ENCODE measurements at places on chromosomes 2 and 18.

- DNase-seq, result no peak
Observed at GRCh38 chr2:42848265-42848664, 55.9 kb upstream of the HAAO start.

DNA sequence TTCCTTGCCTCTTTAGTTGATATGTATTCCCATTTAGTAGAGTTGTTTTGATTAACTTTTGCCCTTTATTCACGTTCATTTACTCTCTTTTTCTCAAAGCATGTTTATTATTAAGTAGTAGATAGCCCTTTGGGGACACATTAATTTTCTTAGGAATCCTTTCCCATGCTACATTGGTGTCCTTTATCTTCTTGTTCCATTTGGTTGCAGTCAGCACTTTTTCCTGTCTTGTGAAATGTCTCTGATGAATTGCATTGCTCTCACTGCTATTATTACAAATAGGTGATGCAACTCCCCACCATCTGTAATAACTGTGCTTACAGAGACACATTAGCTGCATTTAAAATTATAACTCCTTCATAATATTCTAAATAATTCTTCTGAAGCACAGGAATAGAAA lies 428.5 kb upstream of the CNTNAP5 start:
- no peak for DNase-seq

DNA sequence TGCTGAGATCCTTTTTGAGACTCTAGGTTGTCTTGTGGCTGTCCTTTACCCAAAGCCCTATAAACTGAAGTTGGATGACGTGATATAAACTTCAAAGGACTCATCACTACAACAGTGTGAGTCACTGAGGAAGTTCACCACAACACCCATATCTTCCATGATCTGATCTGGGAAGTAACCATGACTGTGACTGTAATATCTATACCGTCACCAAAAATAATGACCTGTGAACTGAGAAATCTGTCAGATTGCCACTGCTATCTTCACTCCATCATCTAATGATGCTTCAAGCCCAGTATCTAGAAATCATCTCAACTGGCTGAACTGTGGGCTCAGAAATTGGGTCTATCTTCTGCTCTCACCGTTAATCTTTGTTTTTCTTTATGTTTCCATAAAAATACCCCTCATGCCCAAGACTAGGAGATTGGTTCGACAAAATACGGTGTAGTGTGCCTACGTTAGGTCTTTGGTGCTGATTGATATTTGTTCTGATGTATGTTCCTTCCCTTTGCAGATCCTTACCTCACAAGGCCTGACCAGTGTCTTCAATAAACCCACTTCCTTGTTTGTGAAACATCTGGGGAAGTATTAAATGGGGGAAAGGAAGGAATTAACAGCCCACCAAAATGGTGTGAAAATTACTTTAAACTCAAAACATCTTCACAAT lies 78.2 kb downstream of the MYL12B start:
- no peak for DNase-seq

- DNase-seq, result no peak
Observed at GRCh38 chr2:221552291-221552690, 19.8 kb downstream of the EPHA4 start.

- DNase-seq, result no peak
Observed at GRCh38 chr2:225038231-225038523, 4.1 kb downstream of the DOCK10 start.

GRCh38 chr2:69501301-69501700 lies 64.1 kb upstream of the NFU1 start:
- no peak for DNase-seq

GRCh38 chr18:46321955-46322354 lies 217.8 kb downstream of the HAUS1 start:
- no peak for DNase-seq

DNA sequence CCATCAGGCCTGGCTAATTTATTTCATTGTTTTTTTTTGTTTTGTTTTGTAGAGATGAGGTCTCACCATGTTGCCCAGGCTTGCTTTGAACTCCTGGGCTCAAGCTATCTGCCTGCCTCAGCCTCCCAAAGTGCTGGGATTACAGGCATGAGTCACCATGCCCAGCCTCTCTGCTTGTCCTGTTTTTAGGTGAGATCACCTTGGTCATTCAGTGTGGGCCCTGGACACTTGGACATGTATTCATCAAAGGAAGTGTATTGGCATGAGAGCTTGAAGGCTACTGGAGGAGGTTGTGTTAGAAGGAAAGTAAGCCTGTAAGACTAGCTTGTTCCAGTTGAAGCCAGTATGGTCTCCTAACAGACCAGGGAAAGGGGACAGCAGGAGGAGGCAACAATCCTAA lies 229.2 kb upstream of the RGPD4 start:
- no peak for DNase-seq

DNA sequence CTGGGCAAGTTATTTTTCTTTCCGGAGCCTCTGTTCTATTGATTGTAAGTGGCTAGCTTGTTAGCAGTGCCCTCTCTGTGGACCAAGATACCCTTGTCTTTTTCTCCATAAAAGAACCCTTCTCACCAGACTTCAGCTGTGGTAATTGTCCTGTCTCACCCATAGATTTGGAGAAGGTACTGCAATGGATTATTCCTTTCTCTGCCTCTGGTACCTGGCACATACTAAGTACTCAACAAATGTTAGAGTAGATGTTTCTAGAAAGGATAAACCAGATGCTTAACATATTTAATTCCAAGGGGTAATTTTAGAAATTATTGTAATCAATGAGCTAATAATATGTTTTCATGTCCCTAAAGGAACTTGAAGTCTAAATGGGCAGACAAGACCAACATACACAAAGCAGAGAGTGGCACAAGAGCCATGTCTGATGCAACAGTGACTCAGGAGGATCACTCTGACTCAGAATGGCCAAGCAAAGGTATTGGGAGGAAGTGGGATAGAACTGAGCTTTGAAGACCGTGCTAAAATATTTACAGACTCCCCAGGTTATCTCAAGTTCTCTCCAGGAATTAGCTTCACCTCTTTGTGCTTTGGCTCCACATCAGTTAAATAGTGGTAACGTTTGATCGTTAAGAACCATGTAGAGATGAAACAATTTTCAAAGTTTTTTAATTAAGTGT lies 129.7 kb upstream of the OSR1 start:
- DNase-seq, result no peak

DNA sequence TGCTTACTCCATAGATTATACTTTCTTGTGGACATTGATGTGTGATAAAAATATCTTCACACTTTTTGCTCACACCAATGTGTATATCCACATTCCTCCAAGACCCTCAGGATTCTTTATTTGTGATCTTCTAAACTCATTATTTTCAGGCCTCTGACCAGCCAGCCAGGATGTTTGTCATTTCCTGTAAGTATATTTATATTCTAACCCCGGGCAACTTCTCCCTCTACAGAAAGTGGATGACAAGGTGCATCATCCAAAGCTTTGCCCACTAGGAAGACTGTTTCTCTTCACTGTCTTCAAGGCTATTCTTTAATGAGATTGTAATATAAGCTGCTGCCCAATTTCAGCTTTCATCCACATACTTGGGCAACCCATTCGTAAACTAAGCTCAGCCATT lies 3.6 kb upstream of the CWC22 start:
- DNase-seq, result no peak

DNA sequence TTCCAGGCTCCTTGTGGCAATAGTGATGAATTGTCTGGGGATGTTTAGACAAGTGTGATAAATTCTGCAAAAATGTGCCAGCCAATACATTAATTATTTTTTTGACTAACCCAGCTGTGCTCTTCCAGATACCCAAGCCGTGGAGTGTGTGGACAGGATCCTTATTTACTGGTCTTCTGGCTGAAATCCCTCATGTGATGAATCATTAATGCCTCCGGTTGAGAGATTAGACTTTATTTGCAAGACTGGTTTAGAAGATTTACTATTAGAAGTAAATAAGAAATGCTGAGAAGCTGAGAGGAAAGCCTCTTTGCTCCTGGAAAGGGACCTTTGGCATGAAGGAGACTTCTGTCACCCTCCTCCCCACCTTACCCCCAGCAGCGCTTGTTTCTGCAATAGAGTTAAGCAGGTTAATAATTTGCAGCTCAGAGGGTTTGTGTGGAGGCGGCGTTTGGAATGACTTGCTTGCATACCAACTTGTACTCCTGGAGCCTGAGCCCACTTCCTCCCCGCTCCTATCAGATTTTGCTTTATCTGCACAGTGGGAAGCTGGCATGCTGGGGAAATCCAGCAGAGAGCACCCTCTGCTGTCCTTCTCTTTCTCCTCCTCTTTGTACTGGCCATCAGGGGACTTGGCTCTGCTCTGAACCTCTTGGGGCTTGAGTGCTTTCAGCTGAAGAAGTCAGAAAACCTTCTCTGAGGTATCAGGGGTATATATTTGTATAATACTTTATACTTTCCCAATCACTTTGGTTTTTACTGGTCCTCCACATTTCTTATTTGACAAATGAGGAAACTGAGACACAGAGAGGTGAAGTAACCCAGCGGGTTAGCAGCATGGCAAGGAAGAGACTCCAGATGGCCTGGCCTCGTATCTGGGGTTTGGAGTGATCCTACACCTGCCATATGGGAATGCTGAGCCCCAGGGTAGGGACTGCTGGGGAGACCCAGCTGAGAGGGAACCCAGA lies 16.3 kb downstream of the SLC3A1 start:
- no peak for DNase-seq

DNA sequence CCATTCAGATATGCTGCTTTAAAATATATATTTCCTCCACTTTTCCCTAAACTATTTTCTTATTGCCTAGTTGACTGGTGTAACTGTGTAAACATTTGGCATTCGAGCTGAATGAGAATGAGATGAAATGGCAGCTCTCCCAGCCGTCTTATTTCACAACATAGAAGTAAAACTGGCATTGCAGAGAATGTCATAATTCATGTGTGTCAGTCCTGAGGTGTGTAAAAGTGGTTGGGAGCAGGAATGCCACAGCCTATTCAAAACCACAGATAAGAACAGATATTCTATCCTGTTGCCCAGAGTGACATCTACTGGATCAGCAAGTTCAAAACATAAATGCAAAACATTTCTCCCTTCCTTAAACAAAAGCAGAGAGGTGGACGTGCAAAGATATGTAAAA lies 565.5 kb upstream of the CHAC2 start:
- DNase-seq, result no peak

- DNase-seq, result no peak
Observed at GRCh38 chr2:223008162-223008561, 43.8 kb upstream of the KCNE4 start.

DNA sequence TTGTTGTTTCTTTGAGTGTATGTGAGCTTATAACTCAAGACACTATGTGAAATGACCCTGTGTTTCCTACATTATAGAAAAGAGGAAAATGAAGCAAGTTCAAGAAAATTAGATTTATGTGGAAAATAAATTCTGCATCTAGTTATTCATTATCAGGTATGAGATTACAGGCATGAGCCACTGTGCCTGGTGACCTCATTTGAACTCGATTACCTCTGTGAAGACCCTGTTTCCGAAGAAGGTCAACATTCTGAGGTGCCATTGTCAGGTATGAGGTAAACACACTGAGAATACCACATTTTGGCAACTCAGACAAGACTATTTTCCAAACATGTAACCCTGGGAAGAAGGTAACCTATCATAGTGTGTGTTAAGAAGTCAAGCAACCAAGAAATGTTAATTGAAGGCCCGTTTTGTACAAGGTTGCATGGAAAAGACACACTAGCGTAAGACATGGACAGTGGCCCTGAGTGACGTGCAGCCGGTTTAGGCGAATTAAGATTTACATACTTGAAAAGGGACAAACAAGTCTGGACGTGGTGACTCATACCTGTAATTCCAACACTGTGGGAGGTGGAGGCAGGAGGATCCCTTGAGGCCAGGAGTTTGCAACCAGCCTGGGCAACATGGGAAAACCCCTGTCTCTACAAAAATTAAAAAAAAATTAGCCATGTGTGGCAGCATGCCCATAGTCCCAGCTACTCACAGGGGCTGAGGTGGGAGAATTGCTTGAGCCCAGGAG lies 186.6 kb downstream of the NEDD4L start:
- DNase-seq, result no peak

- no peak for DNase-seq
Observed at GRCh38 chr2:54416166-54416813, 39.8 kb upstream of the SPTBN1 start.

DNA sequence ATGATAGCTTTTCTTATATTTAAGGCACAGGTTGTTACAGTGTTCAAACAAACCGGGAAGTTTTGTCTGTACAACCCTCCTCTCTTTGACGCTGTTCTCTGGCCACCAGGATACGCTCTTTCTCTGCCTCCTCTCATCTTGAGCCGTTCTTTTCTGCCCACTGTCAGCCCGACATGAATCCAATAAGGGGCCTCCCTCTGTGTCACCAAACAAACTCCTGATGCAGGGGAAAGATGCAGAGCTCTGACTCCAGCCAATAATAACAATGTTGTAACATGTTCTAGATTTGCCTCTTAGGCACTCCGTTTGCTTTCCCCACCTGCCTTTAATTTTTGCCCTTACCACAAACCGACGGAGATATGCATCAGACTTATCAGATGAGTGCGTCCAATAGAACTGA lies 449.3 kb downstream of the SLC4A3 start:
- no peak for DNase-seq

GRCh38 chr2:32647180-32647651 lies 19.4 kb downstream of the TTC27 start:
- no peak for DNase-seq

DNA sequence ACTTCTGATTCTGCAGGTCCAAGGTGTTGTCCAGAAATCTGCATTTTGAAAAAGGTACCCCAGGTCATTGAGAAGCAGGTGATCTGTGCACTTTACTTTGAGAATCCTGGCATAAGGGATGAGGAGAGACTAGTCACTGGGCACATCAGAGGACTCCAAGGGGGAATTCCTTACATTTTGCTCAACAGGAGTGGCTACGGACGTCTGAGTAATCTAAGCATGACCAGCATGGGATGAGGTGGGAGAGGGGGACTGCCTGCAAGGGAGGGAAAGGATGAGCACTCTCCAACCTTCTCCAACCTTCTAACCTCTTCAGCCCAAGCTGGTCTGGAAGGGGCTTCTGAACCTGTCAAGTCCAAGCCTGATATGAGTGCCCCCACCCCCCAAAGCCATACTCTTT lies 55.5 kb downstream of the MARCHF4 start:
- no peak for DNase-seq

GRCh38 chr2:130823886-130824491 lies 12.7 kb upstream of the ARHGEF4 start:
- no peak for DNase-seq

DNA sequence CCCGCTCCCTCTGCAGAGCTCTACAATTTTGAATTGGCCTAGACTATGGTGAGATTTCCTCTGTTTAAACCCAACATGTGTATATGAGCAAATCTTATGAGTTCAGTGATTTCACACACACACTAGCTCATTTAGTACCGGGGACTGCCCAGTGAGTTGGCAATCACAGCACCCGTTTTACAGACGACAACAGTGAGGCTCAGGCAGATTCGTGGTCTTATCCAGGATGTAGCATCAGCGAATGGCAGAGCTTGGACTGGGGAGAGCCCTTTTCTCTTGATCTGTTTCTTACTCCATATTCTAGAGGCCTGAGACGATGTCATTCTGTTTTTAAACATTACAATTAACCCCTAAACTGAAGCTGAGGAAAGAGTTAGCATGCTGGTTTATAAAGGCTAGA lies 419.9 kb downstream of the NBAS start:
- DNase-seq, result no peak

DNA sequence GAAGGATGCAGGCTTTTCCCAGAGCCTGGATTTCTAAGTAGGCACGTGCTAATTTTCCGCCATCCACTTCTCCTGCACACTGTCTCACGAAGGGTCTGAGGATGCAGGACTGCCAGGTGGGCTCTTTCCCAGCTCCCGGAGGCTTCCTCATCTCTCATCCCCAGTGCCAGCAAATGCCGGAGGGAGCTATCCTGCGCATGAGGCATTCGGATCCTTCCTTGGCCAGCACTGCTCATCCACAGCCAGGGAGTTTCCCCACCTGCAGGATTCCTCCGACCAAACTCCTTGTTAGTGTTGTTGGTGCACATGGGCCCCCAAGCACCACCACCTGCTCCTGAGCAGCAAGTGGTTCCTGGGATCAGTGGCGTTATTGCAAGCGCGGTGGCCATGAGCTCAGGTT lies 5.0 kb downstream of the CNDP1 start:
- DNase-seq, result no peak

All from stimulated activated CD8-positive, alpha-beta memory T cell treated with anti-CD3 and anti-CD28 coated beads, Interleukin-7, amount 100 ng/mL, for 1 hour (primary cell).